Activated CD4-positive, CD25-positive, alpha-beta regulatory T cell treated with anti-CD3 and anti-CD28 coated beads, Interleukin-2, amount 50 U/mL, for 24 hours (primary cell): ENCODE measurements at places on chromosomes 13 and 19.

DNA sequence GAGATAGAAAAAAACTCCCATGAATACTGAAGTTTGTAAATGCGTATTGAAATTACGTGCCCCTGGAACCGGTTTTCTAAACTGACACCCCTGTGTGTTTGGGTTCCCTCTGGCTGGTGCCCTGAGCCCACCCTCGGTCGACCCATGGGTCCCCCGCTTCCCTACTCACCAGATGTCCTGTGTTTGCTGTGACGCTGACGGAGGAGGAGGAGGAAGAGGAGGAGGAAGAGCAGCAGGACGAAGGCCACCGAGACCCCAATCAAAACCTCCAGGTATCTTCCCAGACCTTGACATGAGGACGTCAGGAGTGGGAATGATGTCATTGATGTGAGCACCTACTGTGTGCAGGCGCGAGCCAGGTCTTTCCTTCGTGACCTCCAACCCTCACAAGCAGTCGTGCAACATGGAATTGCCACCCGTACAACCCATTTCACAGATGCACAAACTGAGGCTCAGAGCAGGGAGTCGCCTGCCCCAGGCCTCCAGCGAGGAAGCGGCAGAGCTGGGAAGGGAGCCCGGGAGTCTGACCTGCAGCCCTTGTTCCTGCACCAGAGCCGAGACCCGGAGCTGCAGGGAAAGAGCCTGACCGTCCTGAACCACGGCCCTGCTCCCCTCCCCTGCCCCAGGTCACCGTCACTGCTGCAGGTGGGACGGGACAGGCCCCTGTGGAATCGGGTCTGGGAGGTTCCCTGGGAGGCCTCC is 3.7 kb downstream of the LILRB3 start:
- no peak for ATAC-seq

GRCh38 chr13:59950266-59950665 is 213.5 kb downstream of the DIAPH3 start:
- no peak for ATAC-seq

- no peak for ATAC-seq
These were observed 71.8 kb downstream of the TNFSF11 start for GRCh38 chr13:42645717-42646116.

DNA sequence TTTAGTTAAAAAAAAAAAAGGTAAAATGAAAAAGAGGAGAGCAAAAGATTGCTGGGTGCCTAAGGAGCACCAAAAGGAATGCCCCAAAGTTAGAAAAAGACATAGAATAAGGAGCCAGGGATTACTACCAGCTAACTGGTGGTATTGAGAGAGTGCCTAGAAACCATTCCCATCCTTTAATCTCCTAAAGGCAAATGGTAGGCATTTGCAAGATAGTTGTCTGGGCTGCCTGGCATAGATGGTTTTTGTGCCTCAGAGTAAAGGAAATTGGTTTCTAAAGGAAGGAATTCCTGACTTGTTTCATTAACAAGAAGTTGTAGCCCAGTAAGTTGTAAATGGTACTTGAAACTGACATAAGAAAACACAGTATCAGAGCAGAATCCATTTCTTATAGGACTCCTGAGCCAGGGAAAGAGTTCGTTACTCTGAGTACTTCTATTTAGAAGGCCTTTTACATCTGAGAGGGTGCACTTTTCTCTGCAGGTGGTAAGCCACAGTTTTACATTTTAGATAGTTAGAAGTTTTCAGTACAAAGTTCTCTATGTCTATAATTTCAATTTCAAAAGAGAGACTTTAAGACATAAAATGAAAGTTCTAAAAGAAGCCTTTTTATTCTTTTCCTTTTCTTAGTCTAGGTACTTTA is 92.6 kb downstream of the OLFM4 start:
- ATAC-seq = no peak
